Left ventricle myocardium inferior (tissue), 1 donor: ENCODE measurements at places on chromosomes 11 and 22. TPM values are rescaled to one million over a fixed set of nuclear protein-coding genes. Genes with fewer than 3 reads are reported as not detected.

PLA2G3 gene
- total RNA-seq, result not detected

TREH gene
- not detected for total RNA-seq

BIRC3 gene
- 8.1 TPM for total RNA-seq

DNA sequence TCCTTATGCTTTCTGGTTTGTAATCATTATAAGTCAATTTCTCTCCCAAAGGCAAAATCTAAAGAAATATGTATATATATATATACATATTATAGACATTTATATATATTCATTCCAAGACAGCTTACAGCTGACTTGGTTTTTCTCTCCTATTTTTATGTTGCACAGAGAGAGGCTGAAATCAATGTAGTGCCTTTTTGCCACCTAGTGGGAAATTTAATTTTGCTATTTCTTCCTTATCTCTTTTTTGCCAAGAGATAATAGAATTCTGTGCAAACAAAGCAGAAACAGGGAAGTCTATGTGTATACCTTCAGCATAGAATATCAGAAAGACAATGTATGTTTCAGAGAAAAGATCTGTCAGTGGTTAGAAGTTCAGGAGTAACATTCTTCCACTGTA, 186.0 kb upstream of the ANO5 start:
- no peak overlapping the region for H3K4me3 ChIP-seq
- no peaks in the 10 kb centered on the region for H3K27me3 ChIP-seq
- H3K27ac ChIP-seq, result no peak overlapping the region
- no peaks in the 10 kb centered on the region for H3K4me1 ChIP-seq
- no peaks in the 10 kb centered on the region for H3K36me3 ChIP-seq
- no peak for DNase-seq

- H3K4me3 ChIP-seq, result no peak overlapping the region
- DNase-seq, result no peak
- H3K4me1 ChIP-seq, result peaks cover 22% of the 10 kb centered on the region
- H3K36me3 ChIP-seq, result peaks cover 68% of the 10 kb centered on the region
- H3K27me3 ChIP-seq, result no peaks in the 10 kb centered on the region
These were observed 22.4 kb downstream of the SNAP29 start for GRCh38 chr22:20881231-20881630.

DNA sequence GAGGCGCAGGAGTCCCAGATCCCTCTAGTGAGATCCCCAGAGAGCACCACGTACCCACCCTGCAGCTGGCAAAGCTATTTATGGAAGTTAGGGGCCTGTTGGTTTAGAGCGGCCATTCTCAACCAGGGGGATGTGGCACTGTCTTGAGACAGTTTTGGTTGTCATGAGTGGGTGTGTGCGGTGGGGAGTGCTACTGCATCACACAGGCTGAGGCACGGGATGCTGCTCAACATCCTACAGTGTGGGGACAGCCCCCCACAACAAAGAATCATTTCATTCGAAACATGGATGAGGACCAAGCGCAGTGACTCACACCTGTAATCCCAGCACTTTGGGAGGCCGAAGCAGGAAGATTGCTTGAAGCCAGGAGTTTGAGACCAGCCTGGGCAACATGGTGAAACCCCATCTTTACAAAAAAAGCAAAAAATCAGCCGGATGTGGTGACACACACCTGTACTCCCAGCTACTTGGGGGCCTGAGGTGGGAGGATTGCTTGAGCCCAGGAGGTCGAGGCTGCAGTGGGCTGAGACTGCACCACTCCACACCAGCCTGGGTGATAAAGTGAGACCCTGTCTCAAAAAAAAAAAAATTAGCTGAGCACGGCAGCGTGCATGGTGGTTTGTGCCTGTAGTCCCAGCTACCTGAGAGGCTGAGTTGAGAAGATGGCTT, 28.2 kb downstream of the GGT5 start:
- no peaks in the 10 kb centered on the region for H3K27me3 ChIP-seq
- no peak overlapping the region for H3K27ac ChIP-seq
- no peak overlapping the region for H3K4me3 ChIP-seq
- H3K4me1 ChIP-seq, result no peaks in the 10 kb centered on the region
- peaks cover 22% of the 10 kb centered on the region for H3K36me3 ChIP-seq

DNA sequence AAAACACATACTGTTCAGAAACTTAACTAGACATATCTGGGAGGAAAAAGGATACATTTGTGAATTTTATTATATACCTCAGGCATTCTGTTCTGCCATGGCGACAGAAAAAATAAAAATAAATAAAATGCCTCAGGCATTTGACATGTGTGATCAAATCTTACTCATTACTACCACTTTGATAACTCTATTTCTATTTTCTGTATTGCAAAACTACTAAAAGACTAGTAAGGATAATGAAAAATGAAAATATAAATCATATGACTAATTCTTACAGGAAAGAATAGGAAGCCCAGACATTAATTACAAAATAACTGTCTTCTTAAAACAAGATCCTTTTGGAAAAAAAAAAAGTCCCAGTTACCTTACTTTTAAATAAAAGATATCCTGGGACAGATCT, 5.3 kb downstream of the PICALM start:
- DNase-seq, result no peak
- no peaks in the 10 kb centered on the region for H3K36me3 ChIP-seq
- no peaks in the 10 kb centered on the region for H3K27me3 ChIP-seq
- peaks cover 92% of the 10 kb centered on the region for H3K4me1 ChIP-seq
- H3K27ac ChIP-seq, result peak overlapping the region; percentile 98
- peak overlapping the region; percentile 94 for H3K4me3 ChIP-seq

GRCh38 chr11:73649206-73649605, 2.8 kb downstream of the PLEKHB1 start:
- no peak for DNase-seq
- H3K27me3 ChIP-seq, result peaks cover 5% of the 10 kb centered on the region
- no peak overlapping the region for H3K27ac ChIP-seq
- no peaks in the 10 kb centered on the region for H3K36me3 ChIP-seq

GRCh38 chr11:110311783-110312579, 15.6 kb upstream of the RDX start:
- DNase-seq, result no peak
- no peaks in the 10 kb centered on the region for H3K36me3 ChIP-seq
- H3K27me3 ChIP-seq, result no peaks in the 10 kb centered on the region
- H3K4me1 ChIP-seq, result peaks cover 2% of the 10 kb centered on the region
- no peak overlapping the region for H3K4me3 ChIP-seq
- no peak overlapping the region for H3K27ac ChIP-seq
